ENCODE measurements at places on chromosomes 3 and 15.

- DNase-seq = peak; percentile 100
These were observed 13.6 kb upstream of the LACTB start for GRCh38 chr15:63107895-63108546.

DNA sequence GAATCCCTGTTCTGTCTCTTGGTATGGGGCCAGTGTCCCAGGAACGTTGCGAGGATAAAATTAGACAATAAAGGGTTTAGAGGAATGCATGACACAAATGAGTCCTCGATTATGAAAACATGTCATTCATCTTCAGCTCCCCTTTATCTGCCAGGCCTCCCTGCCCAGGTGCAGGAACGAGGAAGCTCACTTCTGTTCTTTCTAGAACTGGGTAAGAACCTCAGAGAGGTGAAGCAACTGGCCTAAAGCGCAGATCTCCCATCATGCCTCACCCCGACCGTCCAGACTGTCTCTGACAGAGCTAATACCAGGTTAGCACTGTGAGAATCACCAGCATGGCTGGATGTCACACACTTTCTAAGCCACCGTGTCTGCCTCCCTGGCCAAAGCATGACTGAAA is 1.5 kb upstream of the ITIH1 start:
- no peak for DNase-seq

DNA sequence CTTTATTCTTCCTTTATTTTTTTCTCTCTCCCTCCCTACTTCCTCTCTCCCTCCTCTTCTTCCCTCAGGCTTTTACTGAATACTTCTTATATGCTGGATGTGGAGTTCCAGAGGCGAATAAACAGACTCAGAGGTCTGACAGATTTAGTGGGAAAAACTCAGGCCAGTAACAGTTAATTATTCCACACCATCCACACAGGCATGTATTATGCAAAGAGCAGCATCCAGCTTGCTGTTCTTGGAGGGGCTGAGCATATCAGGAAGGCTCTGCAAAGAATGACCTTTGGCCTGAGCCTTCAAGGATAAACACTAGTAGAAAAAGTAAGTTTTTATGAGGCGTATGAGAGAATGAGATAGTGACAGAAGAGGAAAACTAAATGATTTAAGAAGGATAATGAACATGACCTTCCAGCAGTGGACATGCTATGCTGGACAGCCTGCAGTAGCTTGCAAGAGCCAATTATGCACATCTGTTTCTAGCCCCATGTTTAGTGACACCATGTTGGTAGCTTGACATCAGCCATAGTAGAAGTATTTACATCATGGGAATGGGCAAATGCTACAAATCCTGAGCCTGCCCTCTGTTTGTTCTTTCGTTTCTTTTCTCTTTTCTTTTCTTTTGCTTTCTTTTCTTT is 387.4 kb downstream of the EPHB1 start:
- DNase-seq = no peak

GRCh38 chr3:94714194-94714593 is 651.3 kb downstream of the NSUN3 start:
- DNase-seq = no peak

- peak; percentile 78 for DNase-seq
These were observed 8.3 kb upstream of the SLC12A8 start for GRCh38 chr3:125220727-125221429.
